ENCODE measurements at places on chromosomes 5 and 9. TPM values are rescaled to one million over a fixed set of nuclear protein-coding genes. Genes with fewer than 3 reads are reported as not detected.

DNA sequence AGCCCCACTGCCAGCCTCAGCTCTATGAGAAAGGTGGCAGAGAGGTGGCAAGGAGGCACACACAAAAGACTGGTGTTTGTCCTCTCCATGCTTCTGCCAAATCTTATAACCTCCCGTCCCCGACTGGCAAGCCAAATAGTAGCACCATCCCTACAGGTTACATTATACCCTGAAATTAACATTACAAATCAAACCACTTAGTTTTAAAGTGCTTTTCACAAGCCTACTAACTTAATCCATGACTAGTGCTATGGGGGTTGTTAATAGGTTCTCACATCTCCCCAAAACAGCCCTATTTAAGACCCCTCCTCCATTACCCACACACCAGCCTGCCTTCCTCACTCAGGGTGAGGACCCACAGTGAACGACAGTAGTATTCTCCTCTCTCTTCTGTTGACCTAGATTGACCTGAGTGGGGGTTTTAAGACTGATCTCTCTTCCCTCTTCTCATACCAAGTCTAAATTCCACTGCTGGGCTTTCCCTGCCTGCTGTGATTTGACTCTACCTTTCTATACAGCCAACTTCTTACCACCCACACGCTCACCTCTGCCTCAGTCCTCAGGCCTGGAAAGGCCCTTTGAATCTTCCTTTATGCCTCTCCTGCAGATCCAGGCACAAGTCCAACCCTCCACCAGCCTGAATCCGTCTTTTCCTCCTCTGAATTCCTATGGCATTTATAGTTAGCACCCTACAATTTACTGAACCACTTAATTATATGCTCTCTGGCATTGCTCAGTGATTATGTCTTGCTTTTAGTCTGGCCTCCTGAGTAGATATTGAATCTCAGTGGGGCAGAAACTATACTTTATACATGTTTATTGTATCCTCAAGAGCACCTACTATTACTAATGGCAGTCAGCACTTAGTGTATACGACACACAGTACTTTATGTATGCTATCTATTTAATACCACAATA lies 116.1 kb downstream of the TMEM174 start:
- H3K27ac ChIP-seq, result no peak overlapping the region
- peaks cover 3% of the 10 kb centered on the region for H3K27me3 ChIP-seq
- H3K36me3 ChIP-seq, result no peaks in the 10 kb centered on the region

DNA sequence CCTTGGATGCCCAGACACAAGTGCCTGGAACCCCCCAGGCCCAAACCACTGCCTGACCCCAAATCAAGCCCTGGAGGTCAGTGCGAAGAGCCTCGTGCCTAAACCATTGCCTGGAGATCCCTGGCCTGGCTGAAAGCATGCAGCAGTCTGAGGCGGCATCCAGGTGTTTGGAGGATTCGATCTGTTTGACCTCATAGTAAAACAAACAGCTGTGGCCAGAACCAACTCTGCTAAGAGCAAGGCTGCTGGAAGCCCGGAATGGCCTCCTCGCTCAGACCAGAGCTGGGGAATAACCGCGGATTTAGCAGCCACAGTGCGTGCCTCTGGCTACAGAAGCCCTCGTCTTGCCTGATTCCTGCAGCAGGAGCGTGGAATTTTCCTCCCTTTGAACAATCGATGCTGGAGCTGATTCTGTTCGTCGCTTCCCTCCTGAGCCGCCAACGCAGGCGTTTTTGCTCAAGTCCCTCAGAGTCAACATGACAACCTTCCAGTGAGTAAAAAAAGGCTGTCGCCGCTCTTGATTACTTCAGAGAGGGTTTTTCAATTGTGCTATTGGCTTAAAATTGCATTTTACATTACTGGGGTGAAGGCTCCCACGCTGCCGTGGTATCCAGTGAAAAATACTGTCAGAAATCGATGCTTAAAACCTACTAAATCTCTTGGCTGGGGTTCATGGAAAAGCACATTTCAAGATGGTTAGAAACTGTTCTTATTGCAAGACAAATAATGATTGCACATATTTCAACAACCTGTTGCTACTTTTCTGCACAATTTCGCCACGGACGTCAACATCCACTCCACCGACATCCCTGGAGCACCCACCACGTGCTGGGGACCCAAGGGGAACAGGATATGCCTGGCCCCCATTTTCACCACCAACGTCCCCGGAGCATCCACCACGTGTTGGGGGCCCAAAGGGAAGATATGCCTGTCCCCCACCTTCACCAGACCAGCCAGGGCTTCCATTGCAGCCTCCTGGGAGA lies 190.0 kb downstream of the OLFM1 start:
- DNase-seq, result no peak
- H3K4me1 ChIP-seq, result 0 out of 2 replicates have a peak, but pooled peaks cover 2% of the 10 kb centered on the region
- H3K4me3 ChIP-seq, result no peak overlapping the region

GRCh38 chr5:159262472-159262858 lies 625 bp upstream of the UBLCP1 start:
- peak overlapping the region; percentile 95 for H3K4me3 ChIP-seq
- no peaks in the 10 kb centered on the region for H3K4me1 ChIP-seq
- no peaks in the 10 kb centered on the region for H3K36me3 ChIP-seq
- peak; percentile 11 for DNase-seq

Gene ITK
- total RNA-seq, result not detected

Gene GALNT12
- total RNA-seq, result 2.2 TPM

Gene C5
- 3.0 TPM for total RNA-seq
